ENCODE measurements at places on chromosomes 11 and 22. TPM values are rescaled to one million over a fixed set of nuclear protein-coding genes. Genes with fewer than 3 reads are reported as not detected.

CDC42EP2 gene
- total RNA-seq, result 48.0 TPM

- no peak for DNase-seq
Observed at GRCh38 chr11:90874281-90874680, 651.4 kb upstream of the CHORDC1 start.

- DNase-seq, result no peak
Observed at GRCh38 chr11:27291954-27292636, 70.9 kb downstream of the CCDC34 start.

GTSE1 gene
- total RNA-seq, result 7.5 TPM

DNA sequence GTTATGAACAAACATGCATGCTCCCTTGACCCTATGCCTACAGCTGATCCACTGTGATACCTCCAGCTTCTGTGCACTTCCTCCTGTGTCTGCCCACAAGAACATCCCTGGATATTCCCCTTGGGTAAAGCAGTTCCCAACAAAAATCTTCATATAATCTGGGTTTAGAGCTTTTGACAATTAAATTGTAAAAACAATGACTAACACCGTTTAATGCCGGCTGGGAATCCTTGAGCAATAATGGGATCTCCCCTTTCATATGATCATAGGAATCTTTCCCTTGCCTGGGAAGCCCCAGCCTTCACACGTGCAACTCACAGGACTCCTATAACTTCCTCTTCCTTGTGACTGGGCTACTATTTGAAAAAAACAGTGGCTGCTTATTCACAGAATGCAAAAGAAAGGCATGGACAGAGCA, 6.3 kb upstream of the ZC3H12C start:
- DNase-seq, result no peak

FREY1 gene
- not detected for total RNA-seq

DNA sequence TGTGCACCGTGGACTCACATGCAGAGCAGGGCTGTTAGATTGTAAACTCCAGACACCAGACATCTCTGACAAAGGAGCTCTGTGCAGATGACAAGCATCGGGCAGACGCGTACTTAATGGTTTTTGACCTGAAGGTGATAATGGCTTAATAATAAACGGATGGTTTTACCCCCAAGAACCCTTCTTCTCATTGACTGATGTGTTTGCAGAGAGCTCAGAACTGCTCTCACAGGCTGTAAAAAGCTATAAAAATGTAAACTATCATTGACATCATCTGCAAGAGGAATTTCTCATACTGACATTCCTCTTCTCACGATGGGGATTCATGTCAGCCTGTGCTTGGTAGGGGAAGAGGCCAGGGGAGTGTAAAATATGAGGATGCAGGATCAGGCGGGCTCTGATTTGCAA, 8.6 kb upstream of the ARHGAP8 start:
- DNase-seq, result no peak

DNA sequence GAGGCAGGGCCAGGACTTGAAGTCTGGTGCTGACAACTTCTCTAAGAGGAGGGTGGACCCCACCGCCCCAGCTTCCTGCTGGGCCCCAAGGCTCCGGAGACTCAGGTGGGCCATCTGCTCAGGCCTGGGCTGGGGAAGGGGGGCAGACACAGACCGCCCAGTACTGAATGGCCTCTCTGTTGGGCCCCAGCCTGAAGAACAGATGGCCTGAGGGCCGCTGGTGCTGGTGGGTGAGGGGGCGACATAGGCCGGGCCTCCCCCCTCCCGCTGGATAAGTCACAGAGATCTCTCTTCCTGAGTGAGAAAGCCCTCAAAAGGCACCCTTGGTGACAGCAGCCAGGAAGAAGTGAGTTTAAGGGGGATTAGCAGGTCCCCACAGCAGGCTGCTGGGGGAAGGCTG, 12.5 kb upstream of the TP53I11 start:
- no peak for DNase-seq

DNA sequence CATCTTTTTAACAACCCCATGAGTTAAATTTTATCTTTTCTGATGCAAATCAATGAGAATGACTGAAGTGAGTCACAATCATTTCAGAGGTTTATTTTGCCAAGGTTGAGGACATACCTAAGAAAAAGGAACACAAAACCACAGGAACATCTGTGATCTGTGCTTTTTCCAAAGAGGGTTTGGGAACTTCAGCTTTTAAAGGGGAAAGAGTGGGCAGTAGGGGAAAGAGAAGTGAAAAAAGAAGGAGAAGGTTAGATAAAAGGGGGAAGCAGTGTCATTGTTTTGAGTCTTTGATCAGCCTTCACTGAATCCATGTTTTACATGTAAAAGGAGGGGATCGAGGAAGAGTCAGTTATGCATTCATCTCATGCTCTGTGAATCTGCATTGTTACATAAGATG, 45.3 kb upstream of the SPON1 start:
- DNase-seq, result no peak
